Activated CD8-positive, alpha-beta T cell treated with anti-CD3 and anti-CD28 coated beads, Interleukin-2, amount 10 ng/mL, durations not matched to agents 7 days and 5 days (primary cell): ENCODE measurements at places on chromosomes 6 and 20.

DNA sequence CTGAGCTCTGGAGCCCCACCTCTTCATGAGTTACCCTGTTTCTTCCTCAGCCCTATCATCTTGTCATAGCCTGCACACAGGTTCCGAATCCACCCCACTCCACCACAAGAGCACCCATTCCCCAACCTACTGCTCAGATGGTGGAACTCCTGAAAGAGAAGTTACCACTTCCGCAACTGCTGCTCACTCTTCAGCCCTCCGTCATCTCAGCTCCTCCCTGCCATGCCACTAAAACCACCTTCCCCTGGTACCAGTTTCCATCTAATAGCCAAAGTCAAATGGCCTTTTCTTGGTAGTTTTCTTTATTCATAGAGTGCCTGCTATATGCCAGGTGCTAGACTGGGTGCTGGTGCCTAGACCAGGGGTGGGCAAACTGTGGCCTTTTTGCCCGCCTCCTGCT lies 3.9 kb downstream of the RAB22A start:
- peak; percentile 29 for DNase-seq

- peak; percentile 22 for DNase-seq
These were observed 155.5 kb upstream of the SLC24A3 start for GRCh38 chr20:19056909-19057308.

GRCh38 chr20:47544240-47544639 lies 42.6 kb downstream of the NCOA3 start:
- no peak for DNase-seq

DNA sequence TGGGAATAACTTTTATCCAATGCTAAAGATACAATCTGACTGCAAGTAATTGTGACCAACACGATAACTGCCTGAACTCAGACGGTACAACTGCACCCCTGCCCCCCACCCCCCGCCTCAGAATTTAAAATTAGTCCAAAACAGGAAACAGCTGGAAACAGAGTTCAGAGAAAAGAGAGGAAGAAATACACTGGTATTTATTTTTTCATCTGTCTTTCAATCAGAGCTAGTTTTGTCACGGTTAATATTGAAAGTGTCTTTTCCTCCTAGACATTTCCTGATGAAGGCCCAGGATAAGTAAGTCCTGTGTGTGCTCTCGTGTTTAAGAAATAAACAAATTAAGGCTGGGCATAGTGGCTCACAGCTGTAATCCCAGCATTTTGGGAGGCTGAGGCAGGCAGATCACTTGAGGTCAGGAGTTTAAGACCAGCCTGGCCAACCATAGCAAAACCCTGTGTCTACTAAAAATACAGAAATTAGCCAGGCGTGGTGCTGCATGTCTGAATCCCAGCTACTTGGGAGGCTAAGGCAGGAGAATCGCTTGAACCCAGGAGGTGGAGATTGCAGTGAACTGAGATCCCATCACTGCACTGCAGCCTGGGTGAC lies 21.5 kb downstream of the ACSS1 start:
- DNase-seq = no peak

GRCh38 chr20:36957875-36958667 lies 6.6 kb upstream of the SAMHD1 start:
- no peak for DNase-seq

DNA sequence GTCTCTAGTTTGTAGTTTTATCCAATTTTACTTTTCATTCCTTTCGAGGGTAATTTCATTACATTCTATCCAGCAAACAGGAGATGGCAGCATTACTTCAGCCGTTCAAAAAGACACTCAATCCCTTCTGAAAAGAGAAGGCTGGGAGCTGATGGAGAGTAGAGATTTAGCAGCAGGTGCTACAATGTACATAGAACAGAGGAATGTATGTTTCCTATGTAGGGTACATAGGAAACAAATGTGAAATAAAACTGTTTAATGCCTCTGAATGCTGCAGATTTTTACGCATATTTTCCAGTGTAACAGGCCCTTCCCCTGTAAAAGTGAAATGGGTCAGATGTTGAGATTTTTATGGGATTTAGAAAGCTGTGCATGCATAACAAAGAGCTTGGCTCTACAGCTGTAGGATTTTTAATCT lies 16.0 kb downstream of the RPS12 start:
- no peak for DNase-seq

- DNase-seq = no peak
These were observed 197.9 kb upstream of the FOXQ1 start for GRCh38 chr6:1113916-1114540.

GRCh38 chr20:23753589-23753988 lies 2.9 kb upstream of the CST1 start:
- no peak for DNase-seq

DNA sequence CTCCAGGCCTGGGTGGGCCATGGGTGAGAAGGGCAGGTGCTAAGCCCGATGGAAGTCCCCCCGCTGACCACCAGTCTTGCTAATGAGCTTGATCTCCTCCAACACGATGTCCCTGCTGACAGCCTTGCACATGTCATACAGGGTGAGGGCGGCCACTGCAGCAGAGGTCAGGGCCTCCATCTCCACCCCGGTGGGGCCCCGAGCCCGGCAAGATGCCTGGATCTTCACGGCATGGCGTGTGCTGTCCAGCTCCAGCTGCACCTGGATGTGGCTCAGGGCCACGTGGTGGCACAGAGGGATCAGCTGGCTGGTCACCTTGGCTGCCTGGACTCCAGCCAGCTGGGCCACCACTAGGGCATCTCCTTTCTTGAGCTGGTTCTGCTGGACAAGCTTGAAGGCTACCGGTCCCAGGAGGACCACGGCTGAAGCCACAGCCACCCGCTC lies 27.9 kb downstream of the MOCS1 start:
- DNase-seq = no peak

- DNase-seq = peak; percentile 67
These were observed 54.9 kb downstream of the TAF4 start for GRCh38 chr20:62010551-62011402.

- no peak for DNase-seq
These were observed 70.4 kb upstream of the VGLL2 start for GRCh38 chr6:117194978-117195377.

- DNase-seq = no peak
These were observed 36.7 kb upstream of the ARMC2 start for GRCh38 chr6:108811490-108811889.

GRCh38 chr20:64225171-64225595 lies 30.4 kb upstream of the PCMTD2 start:
- DNase-seq = no peak

GRCh38 chr20:19928328-19929011 lies 88.7 kb upstream of the NAA20 start:
- no peak for DNase-seq

DNA sequence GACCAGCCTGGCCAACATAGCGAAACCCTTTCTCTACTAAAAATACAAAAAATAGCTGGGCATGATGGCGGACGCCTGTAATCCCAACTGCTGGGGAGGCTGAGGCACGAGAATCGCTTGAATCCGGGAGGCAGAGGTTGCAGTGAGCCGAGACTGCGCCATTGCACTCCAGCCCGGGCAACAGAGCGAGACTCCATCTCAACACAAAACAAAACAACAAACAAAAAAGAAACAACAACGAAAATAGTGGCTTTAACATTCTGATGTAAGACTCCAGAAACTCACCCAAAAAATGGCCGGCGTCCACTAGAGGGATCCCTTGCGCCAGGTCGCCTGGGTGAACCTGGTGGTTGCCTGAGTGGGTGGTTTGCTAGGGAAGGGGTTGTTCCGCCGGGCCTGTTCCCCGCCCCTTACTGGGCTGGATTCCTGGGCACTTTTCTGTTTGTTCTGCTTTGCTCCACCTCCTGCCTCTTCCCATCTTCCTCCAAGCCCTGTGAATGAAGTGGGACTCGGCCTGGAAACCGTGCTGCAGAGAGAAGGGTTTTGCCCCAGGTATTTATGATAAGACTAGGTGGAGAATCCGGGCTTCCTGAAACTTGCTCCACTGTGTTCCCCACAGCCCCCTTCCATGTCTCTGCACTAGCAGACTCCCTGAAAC lies 1.5 kb downstream of the PABPC1L start:
- peak; percentile 71 for DNase-seq

GRCh38 chr6:63821442-63821841 lies 185.8 kb downstream of the PHF3 start:
- DNase-seq = no peak

- DNase-seq = no peak
These were observed 2.0 kb upstream of the RSPO4 start for GRCh38 chr20:1003920-1004697.

GRCh38 chr6:88381289-88381642 lies 215.1 kb upstream of the CNR1 start:
- DNase-seq = no peak

GRCh38 chr6:108748959-108749358 lies 99.3 kb upstream of the ARMC2 start:
- no peak for DNase-seq

- no peak for DNase-seq
These were observed 160.0 kb upstream of the PLN start for GRCh38 chr6:118387921-118388701.

- no peak for DNase-seq
These were observed 15.9 kb downstream of the DLL1 start for GRCh38 chr6:170274713-170275560.

DNA sequence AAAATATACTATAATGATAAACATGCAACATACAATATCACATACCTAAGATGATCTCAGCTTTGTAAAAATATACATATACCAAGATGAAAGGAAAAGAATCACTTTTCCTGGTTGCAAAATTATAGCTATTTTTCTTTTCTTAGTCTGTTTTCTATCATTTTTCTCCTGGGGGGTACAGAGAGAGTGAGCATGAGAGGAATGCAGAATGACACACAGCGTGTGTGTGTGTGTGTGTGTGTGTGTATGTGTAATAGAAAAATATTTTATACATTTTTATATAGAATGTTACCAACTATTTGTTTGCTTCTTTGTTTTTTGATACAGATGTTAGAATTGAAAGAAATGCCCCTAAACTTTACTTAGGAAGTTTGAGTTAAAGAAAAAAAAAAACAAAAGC lies 64.3 kb downstream of the FAM83B start:
- DNase-seq = no peak

DNA sequence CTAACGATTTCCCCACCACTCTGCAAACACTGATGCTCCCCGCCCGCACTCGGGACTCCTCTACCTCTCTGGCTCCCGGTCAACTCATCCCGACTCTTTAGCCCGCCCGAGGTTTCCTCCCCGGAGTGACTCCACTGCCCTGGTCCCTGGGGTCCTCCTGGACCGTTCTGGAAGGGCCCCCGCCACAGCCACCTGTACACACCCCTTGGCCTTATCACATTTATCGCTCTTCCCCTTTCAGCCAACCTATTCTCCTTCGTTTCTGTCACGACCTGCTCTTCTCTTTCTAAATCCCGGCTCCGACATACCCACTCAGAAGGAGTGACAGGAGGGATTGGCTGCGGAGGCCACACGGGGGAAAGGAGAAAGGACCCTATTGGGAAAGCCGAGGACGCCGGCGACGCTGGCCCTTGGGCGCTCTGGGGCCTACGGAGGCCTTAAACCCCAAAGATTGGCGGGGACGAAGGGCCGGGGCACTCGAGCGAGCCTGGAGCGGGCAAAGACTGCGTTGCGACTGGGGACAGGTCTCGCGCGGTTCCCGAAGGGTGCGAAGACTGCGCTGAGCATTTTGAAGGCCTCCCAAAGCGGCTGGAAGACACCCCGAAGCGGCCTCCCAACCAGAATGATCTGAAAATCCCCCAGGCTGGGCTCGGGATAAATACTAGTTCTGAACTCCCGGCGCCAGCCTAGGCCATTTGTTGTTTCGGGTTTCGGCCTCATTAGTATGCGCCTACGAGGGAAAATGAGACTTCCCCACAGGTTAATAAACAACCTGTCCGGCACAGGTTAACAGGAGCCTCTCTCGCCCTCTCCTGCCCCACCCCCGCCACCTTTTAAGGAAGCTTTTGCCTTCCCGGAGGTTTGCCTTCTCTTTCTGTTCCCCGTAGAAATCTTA lies 9.2 kb downstream of the SIM1 start:
- no peak for DNase-seq

GRCh38 chr6:120405947-120406346 lies 928.3 kb downstream of the TBC1D32 start:
- no peak for DNase-seq

DNA sequence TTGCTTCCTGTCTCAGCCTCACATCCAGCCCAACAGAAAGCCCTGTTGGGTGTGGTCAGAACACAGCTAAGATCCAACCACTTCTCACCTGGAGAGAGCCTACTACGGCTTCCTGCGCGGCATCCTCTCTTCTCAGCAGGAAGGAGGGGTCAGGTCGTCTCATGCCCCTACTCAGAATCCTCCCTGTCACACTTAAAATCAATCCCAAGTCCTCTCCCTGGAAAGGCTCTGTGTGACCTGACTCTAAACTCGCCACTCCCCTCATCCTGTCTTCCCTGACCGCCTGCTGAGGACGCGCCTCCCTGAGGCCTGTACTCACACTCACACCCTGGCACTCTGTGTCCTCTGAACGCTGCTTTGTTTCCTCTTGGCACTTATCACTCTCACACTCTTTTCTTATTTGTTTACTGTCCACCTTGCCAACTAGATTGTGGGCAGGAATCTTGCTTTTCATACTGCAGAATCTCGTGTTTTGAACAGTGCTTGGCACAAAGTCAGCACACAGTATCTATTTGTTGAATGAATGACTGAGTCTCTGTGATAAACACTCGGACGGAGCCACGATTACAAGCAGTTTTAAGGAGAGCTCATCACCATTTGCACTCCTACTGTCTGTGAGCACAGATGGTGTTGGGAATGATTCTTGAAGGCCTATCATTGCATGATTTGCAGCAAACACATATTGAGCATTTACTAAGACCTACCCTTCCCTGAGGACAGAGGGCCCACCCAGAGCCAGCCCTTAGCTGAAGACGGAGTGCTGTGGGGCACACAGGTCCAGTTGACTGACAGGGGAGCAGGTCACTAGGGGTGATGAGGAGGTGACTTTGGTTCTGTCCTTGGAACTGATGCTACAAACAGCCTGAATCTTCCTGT lies 18.7 kb downstream of the RAB5IF start:
- DNase-seq = no peak

- no peak for DNase-seq
These were observed 20.9 kb downstream of the GPR63 start for GRCh38 chr6:96816301-96816817.

GRCh38 chr6:31293343-31293742 lies 21.5 kb upstream of the HLA-C start:
- DNase-seq = no peak

DNA sequence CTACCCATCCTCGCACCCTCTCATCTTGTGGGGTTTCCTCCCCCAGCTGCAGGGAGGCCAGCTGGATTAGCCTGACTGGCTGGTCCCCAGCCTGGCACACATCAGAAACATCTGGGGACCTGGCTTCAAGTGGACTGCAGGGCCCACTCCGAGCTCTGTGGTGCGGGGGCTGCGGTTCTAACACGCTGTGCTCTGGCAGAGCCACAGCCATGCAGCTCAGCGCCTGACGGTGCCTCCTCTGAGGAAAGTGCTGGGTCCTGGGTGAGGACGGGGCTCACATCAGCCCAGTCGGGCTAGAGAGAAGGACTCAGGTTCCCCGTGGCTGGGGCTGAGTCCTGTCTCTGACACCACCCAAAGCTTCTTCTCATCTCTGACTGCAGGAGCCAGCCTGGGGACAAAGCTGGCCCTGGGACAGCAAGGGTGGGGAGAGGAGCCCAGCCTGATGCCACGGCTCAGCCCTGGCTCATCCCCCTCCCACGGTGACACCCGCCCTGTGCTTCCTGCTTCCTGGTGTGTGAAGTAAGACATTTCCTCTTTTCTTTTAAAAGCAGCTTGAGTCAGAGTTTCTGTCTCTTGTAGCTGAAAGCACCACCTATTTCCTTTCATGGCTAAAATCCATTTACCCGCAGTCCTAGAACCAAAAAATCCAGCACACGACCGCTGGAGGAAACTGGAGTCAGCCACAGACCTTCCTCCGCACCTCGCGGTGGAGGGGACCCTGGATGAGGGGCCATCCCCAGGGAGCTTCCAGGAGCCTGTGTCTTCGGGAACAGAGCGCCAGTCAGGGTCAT lies 127.4 kb upstream of the AFDN start:
- peak; percentile 72 for DNase-seq
